ENCODE measurements at places on chromosomes 11 and 22.
A peak's percentile ranks its signal among the peaks of the same experiment; 100 is the strongest.

GRCh38 chr11:95363708-95364107, 132.7 kb upstream of the SESN3 start:
- H3K36me3 ChIP-seq: no peaks in the 10 kb centered on the region
- peaks cover 11% of the 10 kb centered on the region for H3K4me1 ChIP-seq
- H3K4me3 ChIP-seq: no peak overlapping the region
- H3K27ac ChIP-seq: no peak overlapping the region
- DNase-seq: no peak

- H3K4me1 ChIP-seq: no peaks in the 10 kb centered on the region
- H3K36me3 ChIP-seq: no peaks in the 10 kb centered on the region
- no peak overlapping the region for H3K27ac ChIP-seq
- peaks cover 60% of the 10 kb centered on the region for H3K27me3 ChIP-seq
- H3K4me3 ChIP-seq: no peak overlapping the region
Measured at GRCh38 chr11:1180947-1181391, 23.2 kb downstream of the MUC5AC start.

DNA sequence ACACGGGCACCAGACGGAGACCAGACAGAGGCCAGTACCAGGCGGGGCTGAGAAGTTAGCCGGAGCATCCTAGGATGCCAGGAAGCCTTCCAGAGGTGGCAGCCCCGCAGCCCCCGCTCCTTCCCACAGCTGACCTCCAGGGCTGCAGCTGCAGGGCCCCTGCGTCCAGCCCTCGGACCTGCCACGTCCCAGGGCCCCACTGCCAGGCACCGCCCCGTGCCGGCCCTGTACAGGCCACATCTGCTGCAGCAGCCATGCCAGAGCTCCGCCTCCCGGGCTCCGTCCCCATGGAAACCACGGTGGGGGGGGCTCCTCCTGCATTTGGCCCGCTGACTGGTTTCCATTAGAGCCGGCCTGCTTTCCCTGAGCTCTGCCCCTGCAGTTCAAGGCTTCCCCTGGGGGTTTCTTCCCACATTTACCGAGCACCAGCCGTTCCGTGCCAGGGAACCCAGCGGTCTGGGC, 62.5 kb upstream of the PPARA start:
- no peaks in the 10 kb centered on the region for H3K27me3 ChIP-seq
- peak; percentile 93 for DNase-seq
- H3K4me1 ChIP-seq: peaks cover 100% of the 10 kb centered on the region
- peak overlapping the region; percentile 100 for H3K27ac ChIP-seq

GRCh38 chr11:57635246-57635645, 14.5 kb downstream of the YPEL4 start:
- H3K27me3 ChIP-seq: peaks cover 11% of the 10 kb centered on the region
- DNase-seq: no peak
- H3K27ac ChIP-seq: no peak overlapping the region

- DNase-seq: peak; percentile 77
- peaks cover 9% of the 10 kb centered on the region for H3K36me3 ChIP-seq
- H3K27ac ChIP-seq: peak overlapping the region; percentile 80
- peak overlapping the region; percentile 61 for H3K4me3 ChIP-seq
Measured at GRCh38 chr22:50620593-50621355, 7.2 kb downstream of the ARSA start.

DNA sequence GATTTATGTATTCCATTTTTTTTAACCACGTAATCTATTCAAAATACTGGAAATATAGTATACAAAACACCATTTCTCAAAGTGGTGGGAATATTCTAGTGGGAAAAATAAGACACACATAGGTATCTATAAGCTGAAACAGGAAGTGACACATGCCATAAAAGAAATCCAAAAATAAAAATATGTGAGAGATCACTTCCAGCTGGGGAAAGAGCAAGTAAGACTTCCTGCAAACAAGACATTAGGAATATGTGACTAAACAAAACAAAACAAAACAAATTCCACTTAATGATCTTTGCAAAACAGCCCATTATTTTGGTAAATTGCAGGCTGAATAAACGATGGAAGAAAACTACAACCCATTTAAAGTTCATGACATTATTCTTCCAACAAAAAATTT, 107.3 kb upstream of the CEP126 start:
- no peak for DNase-seq
- H3K4me1 ChIP-seq: no peaks in the 10 kb centered on the region
- H3K4me3 ChIP-seq: no peak overlapping the region
- H3K36me3 ChIP-seq: no peaks in the 10 kb centered on the region
- no peaks in the 10 kb centered on the region for H3K27me3 ChIP-seq
- H3K27ac ChIP-seq: no peak overlapping the region

DNA sequence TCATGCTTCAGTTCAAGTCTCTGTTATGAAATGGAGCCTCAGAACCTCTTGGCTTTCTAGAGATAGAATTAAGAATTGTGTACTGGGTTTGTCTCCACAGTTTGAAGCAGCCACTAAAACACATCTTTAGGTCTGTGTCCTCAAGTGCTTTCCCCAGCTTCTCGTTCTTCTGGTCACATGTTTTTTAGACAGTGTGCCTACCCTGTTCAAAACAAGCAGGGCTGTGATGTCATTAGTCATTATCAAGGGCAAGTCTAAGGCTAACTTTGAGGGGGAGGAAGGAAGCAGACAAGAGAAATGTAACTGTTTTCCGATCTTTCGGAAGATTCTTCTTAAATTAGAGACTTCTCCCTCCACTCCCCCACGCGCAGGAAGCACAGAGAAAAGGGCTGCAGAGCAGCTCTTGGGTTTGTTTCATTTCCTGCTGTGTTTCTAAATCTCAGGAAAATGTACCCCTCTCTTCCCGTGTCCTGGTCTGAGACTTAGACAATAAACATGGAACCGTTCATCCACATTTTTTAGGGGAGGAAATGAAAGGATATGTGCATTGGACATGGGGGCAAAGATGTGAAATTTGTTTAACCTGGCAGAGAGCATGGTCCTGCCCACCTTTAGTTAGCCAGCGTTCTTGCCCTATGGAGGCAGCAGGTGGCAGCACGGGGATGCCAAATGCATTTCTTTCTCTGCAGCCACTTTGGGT, 3.1 kb downstream of the AKIP1 start:
- no peak for DNase-seq
- H3K27ac ChIP-seq: peak overlapping the region; percentile 76
- peak overlapping the region; percentile 43 for H3K4me3 ChIP-seq
- peaks cover 29% of the 10 kb centered on the region for H3K36me3 ChIP-seq
- no peaks in the 10 kb centered on the region for H3K27me3 ChIP-seq

GRCh38 chr11:96707273-96707672, 317.5 kb downstream of the JRKL start:
- no peak for DNase-seq
- H3K4me1 ChIP-seq: no peaks in the 10 kb centered on the region
- H3K4me3 ChIP-seq: no peak overlapping the region
- H3K27me3 ChIP-seq: no peaks in the 10 kb centered on the region

Measured in left ventricle myocardium inferior (tissue), 1 donor.